Lung (tissue), 17 donors: ENCODE measurements at places on chromosomes 4 and X.

GRCh38 chr4:159104694-159105414 is 2.0 kb downstream of the RAPGEF2 start:
- DNase-seq: no peak

- peak; percentile 45 for DNase-seq
Observed at GRCh38 chrX:47936224-47936939, 67.4 kb downstream of the ZNF182 start.

DNA sequence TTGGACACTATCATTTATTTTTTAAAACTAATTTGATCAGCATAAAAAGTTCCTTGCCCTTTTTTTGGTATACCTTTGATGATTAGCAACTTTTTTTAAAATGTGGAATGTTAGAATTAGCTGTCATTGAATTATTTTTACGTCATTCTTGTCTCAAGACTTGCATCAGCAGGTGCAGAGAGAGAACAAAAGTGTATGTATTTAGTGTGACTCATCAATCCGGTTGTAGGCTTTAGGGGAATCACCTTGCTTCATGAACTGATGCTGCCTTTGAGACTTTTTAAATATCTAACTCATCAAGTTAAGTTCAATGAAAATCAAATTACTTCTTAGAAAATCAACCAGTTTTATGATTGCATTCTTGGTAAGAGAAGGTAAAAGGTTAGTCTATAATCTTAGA is 125.1 kb downstream of the ARX start:
- no peak for DNase-seq

- DNase-seq: no peak
Observed at GRCh38 chr4:107380190-107380589, 339.8 kb downstream of the PAPSS1 start.

- no peak for DNase-seq
Observed at GRCh38 chrX:152738560-152738959, 5.0 kb downstream of the MAGEA12 start.

DNA sequence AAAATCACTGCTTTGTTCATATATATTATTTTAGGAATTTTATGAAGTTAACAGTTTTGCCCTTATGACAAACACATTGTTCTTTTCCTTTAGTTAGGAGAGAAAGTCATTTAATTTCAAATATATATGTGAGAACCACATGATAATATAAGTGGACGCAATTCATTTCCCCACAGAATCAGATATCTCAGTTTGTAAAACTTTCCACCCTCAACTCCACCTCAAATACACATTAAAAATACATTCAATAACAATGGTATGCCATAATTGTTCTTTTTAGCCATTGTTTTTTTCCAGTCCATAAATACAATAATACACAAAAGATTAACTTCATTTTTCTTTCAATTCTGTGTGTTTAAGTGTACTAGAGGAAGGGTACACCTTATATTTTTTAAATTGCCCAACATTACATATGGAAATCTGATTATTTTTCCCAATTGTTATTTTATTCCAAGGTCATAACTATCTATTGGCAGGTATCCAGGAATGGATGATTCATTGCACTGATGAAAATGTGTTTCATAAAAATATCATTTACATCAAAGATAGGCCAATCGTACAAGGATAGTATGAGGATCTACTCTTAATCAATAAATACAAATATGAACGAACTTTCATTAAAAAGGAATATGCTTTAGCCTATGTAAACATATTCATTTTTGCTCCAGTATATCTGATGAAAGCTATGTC is 125.0 kb downstream of the PPP3CA start:
- DNase-seq: no peak

GRCh38 chrX:2561456-2561855 is 60.7 kb upstream of the DHRSX start:
- DNase-seq: no peak

DNA sequence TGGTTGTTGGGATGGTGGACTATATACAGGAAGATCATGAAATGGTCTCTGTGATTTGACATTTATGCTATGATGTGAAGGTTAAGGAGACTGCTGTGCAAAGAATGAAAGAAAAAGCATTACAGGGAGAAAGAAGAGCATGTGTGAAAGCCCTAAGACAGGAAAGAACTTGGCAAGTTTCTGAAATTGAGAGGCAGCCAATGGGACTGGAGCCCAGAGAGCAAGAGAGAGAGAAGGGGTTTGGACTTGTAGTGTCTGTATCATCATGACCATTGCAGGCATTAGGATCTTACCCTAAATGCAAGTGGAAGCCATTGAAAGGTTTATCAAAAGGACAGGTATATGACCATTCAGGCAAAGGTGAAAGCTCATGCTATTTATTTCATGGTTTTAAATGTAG is 147.1 kb downstream of the NAA11 start:
- peak; percentile 91 for DNase-seq

DNA sequence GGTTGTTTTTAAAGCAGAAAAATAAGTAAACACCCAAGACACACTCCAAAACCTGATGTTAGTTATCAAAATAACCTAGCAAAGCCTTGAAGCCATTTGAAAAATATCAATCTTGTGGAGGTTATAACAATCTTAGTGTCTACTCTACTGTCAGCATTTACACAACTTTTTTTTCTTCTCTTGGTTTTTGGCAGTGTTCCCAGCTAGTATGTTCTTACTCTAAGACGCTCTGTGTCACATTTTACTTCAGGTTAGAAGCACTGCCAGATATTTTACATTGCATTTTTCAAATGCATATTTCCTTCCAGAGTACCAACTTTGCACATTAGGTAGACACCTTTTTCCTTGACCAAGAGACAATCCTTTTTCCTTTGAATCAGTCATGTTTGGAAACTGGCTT is 114.0 kb upstream of the INPP4B start:
- peak; percentile 74 for DNase-seq

DNA sequence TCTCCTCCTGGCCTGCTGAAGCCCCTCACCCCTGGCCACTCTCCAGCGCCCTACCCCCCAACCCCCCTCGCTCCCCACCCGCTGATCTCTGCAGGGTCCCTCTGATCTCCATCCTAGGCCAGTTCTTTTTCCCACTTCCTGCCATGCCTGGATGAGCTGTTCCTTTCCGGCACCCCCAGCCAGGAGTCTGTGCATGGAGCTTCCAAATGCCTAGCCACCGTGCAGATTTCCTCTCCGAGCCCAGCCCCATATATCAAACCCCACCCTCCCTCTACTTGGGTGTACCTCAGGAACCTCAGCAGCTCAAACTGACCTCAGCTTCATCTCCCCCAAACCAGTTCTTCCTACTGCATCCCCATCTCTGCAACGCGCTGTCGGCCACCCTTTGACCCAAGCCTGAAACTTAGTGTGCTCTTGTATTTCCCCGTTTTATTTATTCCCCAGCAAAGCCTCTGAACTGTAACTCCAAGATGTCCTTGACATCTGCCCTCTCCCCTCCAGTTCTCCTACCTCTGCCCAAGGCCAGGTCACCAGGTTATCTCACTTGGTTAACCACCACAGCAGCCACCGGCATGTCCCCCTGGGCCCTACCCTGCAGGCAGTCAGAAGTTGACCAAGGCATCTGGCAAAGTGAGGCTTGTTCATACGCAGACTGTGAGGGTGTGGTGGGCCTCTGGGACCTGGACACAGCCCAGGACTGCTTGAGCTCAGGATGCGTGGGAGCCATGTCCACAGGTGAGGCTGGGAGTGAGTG is 194.9 kb upstream of the PSAPL1 start:
- DNase-seq: no peak

DNA sequence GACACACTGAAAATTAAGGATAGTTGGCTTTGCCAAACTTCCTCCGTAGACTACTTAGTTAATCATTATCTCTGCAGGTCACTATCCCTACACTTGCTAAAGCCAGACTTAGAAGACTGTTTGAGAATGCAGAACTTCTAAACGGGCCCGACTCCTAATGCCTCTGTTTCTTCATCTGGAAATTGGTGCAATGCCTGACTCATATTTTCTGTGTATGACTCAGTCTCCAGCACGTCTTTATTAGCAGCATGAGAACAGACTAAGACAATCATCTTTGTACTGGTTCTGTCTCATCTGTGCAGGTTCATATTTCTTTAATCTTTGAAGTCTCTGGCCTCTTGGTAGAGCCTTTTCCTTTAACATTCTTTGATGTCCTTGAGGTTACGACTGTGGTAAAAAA is 411.9 kb upstream of the ACTRT1 start:
- no peak for DNase-seq

- DNase-seq: no peak
Observed at GRCh38 chr4:38519666-38520065, 144.3 kb upstream of the KLF3 start.

DNA sequence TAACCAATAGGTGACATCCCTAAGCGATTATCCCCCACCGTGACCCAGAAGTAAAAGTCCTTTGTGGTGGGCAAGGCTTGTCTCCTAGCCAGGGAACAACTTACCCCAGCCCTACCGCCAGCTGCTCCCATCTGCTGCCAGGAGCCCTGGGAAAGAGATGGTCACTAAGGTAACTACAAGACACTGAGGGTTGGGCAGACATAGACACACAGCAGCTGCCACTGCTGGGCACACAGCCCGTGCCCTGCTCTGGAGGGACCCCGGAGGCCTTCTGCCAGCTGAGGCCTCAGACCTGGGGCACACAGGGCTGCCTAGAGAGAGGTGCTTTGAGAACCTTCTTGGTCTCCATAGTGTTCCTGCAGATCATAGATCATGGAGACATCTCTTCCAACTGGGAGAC is 53.0 kb upstream of the PROM1 start:
- DNase-seq: no peak

DNA sequence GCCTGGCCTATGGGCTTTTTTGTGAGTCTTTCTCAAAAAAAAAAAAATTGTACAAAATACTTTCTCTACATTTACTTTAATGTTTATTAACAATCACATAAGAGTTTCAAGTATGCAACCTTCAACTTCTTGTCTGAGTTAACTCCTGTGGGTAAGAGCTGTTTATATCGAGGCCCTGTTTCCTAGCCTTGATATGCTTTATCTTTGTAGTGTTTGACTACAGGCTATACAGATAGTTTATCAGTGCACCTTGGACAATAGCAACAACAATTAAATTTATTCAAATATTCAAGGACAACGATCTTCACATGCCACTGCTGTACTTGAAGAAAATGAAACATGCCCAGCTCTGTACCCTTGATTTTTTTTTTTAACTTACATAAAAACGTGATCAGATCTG is 178.4 kb downstream of the ARHGAP10 start:
- DNase-seq: no peak

GRCh38 chr4:145732001-145732815 is 52.3 kb downstream of the C4orf51 start:
- DNase-seq: no peak

GRCh38 chrX:7950865-7951264 is 23.7 kb upstream of the PNPLA4 start:
- no peak for DNase-seq

DNA sequence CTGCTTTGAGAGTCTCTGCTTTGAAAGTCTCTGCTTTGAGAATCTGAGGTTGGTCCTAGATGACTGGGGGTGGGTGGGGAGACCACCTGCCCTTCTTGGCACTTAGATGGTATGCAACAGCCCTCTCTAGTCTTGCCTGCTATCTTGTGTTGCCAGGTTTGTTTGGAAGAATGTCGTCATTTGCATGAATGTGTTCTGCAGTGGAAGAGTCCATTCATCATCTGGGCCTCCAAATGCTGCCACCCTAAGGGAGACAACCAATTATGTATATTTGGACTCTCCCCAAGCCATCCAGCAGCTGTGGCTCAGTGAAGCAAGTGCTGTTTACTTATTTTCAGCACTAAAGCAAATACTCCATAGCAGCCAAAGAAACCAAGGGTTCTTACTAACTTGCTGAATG is 44.6 kb upstream of the TRPC5OS start:
- DNase-seq: no peak

- no peak for DNase-seq
Observed at GRCh38 chr4:78706302-78706701, 69.8 kb upstream of the BMP2K start.

- DNase-seq: no peak
Observed at GRCh38 chr4:179048839-179049453, 1606.7 kb upstream of the AGA start.

GRCh38 chrX:120244395-120244734 is 6.2 kb upstream of the ZBTB33 start:
- DNase-seq: no peak

DNA sequence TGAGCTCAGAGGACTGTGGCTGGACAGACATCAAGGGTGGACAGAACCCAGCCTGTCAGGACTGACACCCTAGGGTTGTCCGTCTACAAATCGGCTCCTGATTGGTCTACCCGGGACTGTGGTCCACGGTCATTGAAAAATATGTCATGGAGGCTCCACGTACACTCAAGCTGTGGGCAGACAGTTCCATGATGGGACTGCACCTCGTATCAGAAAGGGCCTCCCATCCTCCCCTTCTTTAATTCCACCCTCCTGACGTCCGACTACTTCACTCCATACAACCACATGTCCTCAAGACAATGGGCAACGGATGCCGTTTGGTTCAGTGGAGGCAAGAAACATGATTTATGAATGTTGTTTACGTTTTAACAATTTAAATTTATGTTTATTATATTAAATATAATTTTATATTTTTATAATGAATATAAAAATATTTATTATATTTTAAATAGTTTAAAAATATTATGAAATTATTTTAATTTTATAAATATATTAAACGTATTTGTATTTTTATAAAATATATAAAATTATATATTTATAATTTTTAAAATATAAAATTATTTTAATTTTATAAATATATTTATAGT is 58.0 kb upstream of the SHOX start:
- no peak for DNase-seq

DNA sequence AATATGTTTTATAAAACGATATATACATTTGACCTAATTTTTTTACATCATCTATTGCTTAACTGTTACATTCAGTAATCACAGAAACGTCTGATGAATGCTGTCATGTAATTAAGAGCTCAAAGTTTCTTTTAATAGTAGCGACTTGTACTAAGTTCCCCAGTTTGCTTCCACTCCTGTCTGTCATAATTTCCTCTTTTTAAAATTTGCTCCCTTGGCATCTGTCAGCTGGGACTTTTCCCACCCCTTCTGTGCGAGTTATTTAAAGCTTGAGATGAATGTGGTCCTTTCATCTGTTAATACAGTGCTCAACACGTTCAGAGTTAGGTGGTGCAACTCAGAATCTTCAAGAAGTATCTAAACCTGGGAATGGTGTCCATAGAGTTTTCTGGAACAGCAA is 1.2 kb downstream of the RAP1GDS1 start:
- no peak for DNase-seq

DNA sequence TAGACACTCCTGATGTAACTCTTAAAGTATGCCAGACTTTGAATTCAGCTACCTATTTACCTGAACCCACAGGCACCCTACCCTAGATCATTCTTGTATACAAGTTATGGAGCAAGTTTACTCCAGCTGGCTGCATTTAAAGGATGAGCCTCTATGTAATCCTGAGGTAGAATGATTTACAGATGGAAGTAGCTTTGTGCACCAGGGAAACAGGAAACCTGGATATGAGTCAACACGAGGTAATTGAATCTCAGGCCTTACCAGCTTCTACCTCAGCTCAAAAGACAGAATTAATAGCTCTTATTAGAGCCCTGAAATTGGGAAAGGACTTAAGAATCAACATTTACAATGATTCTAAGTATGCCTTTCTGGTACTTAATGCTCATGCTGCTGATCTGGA is 119.8 kb downstream of the AGTR2 start:
- no peak for DNase-seq

GRCh38 chr4:164871673-164872072 is 5.3 kb upstream of the APELA start:
- no peak for DNase-seq
